ENCODE measurements at places on chromosomes 6 and 20. TPM values are rescaled to one million over a fixed set of nuclear protein-coding genes. Genes with fewer than 3 reads are reported as not detected.

Gene ASXL1
- polyA plus RNA-seq = 24.5 TPM

Gene CAP2
- not detected for polyA plus RNA-seq

Gene SLC24A3
- not detected for polyA plus RNA-seq

Gene TFAP2D
- polyA plus RNA-seq = not detected

Gene OR10C1
- polyA plus RNA-seq = not detected

Gene PTPRA
- polyA plus RNA-seq = 22.1 TPM

Gene HTR1B
- not detected for polyA plus RNA-seq

Gene EEF1E1
- polyA plus RNA-seq = 54.9 TPM

Gene OLIG3
- not detected for polyA plus RNA-seq

Gene RIN2
- not detected for polyA plus RNA-seq

Gene XRN2
- polyA plus RNA-seq = 48.4 TPM

Gene KCNQ5
- polyA plus RNA-seq = 6.9 TPM

Gene CST7
- polyA plus RNA-seq = 22.8 TPM

Gene SIGLEC1
- polyA plus RNA-seq = not detected

Gene DUSP15
- polyA plus RNA-seq = not detected

Gene WFDC10B
- not detected for polyA plus RNA-seq

Gene OR2J3
- not detected for polyA plus RNA-seq

Gene MLN
- not detected for polyA plus RNA-seq

Gene PRDM13
- polyA plus RNA-seq = not detected

Gene CRISP2
- not detected for polyA plus RNA-seq

Gene CDH4
- not detected for polyA plus RNA-seq

Gene ULBP3
- polyA plus RNA-seq = 1.1 TPM

Gene NKX2-4
- not detected for polyA plus RNA-seq

Gene DNAH8
- polyA plus RNA-seq = 0.94 TPM

Gene CYP21A2
- not detected for polyA plus RNA-seq

Gene GINS1
- polyA plus RNA-seq = 1.2 TPM

Gene RNF144B
- 6.2 TPM for polyA plus RNA-seq

Gene SIM1
- polyA plus RNA-seq = not detected

Gene ADGRF5
- polyA plus RNA-seq = not detected

Gene PTGIS
- not detected for polyA plus RNA-seq

Gene WFDC5
- polyA plus RNA-seq = not detected

Gene PBOV1
- not detected for polyA plus RNA-seq

Gene SLC16A10
- polyA plus RNA-seq = 1.2 TPM
